Hypothalamus (tissue), 51 donors: ENCODE measurements at places on chromosomes 13 and 19.

- no peak for DNase-seq
These were observed 961 bp upstream of the VSIG10L start for GRCh38 chr19:51342631-51343569.

- peak; percentile 24 for DNase-seq
These were observed 3.7 kb downstream of the KASH5 start for GRCh38 chr19:49391581-49392399.

DNA sequence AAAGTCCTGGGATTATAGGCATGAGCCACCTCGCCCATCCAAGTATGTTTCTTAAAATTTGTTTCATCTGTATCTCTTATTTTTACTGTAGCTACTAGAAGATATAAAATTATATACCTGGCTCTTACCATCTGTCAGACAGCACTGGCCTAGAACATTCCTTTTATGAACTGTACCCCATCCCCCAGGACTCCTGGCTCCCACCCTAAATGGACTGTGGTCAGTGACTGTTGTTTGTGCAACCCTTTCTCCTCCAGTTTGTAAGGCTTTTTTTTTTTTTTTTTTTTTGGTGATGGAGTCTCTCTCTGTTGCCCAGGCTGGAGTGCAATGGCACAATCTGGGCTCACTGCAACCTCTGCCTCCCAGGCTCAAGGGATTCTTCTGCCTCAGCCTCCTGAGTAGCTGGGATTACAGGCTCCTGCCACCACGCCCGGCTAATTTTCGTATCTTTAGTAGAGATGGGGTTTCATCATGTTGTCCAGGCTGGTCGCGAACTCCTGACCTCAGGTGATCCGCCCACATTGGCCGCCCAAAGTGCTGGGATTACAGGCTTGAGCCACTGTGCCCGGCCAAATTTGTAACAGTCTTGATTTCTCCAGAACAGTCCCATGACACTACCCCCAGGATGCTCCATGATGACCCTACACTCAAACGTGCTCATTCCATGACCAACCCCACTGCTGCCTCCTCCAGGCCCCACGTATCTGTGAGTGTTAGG, 2.5 kb downstream of the NDUFA3 start:
- DNase-seq: no peak

- DNase-seq: no peak
These were observed 103.1 kb downstream of the ITGBL1 start for GRCh38 chr13:101555610-101556009.
